ENCODE measurements at places on chromosomes 5 and 9. TPM values are rescaled to one million over a fixed set of nuclear protein-coding genes. Genes with fewer than 3 reads are reported as not detected.

CCDC171 gene
- 1.5 TPM for polyA plus RNA-seq

SVEP1 gene
- polyA plus RNA-seq: 0.96 TPM

CRHBP gene
- polyA plus RNA-seq: 1.2 TPM

PCDHB4 gene
- polyA plus RNA-seq: 5.1 TPM

GOLPH3 gene
- 44.5 TPM for polyA plus RNA-seq

GRAMD2B gene
- polyA plus RNA-seq: 4.4 TPM

MARCOL gene
- polyA plus RNA-seq: not detected

CBY3 gene
- polyA plus RNA-seq: not detected

F12 gene
- polyA plus RNA-seq: 2.2 TPM

SPINK5 gene
- polyA plus RNA-seq: 0.23 TPM

C9 gene
- polyA plus RNA-seq: not detected

APBA1 gene
- polyA plus RNA-seq: 0.68 TPM

DNA sequence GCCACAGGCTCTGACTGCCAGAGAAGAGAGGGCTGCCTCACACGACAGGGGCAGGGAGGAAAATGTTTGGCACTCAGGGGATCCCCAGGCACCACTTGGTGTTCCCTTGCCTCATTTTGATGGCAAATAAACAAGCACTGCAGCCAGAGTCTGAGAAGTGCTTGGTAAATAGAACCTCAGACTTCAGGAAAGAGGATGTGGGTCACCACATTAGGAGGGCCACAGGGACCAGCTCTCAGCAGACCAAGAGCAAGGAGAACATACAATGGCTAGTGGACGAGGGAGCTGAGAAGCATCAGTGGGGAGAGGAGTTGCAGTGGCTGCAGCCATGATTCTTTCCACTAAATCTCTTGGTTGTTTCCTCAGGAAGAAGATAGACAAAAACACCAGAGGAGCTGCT is 413.9 kb downstream of the GADD45G start:
- DNase-seq: no peak

DNA sequence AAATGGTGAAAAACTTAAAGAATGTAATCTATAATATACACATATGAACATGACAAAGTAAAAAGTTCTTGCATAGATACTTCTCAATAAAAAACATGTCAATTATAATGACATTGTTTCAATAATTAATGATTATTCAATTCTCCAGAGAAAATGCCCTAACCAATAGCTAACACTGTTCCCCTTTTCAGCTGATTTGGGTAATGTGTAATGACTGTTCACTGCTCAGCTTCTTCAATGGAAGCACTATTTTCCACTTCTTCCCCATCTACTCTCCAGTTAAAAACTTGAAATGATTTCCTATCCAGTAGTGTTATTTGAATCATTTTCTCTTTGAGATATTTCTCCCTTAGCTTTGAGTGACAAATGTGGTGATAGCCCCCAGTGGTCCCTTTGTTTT is 62.3 kb downstream of the CEP120 start:
- DNase-seq: no peak

DNA sequence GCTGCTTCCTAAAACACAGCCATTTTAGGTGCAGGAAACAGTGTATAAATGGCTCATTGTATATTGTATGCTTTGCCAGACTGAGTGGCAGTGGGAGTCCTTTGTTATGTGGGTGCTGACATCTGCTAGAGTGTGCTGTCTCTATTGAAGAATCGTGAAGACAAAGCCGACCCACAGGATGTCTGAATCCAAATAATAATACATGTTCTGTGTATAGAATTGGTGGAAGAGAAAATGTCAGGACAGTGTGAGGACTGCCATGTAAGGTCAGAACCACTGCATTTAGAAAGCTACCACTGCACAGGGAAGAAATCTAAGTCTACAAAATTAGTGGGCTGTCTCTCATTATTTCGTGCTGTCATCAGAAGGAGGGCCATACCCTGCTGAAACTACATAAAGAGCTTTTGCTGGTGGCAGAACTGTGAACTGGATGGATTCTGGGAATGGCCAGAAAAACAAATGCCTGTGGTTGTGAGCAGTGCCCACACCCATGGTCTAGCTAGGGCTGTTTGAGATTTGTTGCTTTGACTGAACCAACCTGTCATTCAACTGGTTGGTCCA is 2.5 kb downstream of the IL7R start:
- DNase-seq: no peak

DNA sequence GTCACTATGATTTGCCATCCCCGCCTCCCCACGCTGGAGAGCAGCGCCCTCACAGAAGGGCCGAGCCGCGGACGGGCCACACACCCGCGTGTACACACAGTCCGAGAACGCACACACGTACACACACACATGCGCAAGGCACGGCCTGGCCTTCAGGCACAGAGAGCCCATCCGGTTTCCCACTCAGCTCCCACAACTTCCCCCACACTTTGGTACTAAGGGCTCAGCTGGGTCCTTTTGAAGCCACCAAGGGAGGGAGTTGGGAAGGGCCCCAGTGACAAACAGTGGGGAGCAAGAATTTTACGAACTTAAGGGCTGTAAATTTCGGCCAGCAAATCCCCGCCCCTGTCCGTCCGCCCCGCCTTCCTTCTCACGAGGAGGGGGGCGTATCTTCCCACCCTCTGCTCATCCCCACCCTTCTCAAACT is 133.3 kb upstream of the HAND1 start:
- DNase-seq: no peak

DNA sequence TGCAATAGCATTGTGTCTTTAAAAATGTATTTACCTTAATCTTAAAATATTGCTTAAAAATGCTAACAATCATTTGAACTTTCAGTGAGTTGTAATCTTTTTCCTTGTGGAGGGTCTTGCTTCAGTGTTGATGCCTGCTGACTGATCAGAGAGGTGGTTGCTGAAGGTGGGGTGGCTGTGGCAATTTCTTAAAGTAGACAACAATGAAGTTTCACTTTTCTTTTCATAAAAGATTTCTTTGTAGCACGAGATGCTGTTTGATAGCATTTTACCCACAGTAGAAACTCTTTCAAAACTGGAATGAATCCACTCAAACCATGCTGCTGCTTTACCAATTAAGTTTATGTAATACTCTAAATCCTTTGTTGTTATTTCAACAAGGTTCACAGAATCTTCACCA is 50.8 kb downstream of the NR3C1 start:
- DNase-seq: no peak

GRCh38 chr9:70490478-70490877 is 76.0 kb upstream of the KLF9 start:
- no peak for DNase-seq

DNA sequence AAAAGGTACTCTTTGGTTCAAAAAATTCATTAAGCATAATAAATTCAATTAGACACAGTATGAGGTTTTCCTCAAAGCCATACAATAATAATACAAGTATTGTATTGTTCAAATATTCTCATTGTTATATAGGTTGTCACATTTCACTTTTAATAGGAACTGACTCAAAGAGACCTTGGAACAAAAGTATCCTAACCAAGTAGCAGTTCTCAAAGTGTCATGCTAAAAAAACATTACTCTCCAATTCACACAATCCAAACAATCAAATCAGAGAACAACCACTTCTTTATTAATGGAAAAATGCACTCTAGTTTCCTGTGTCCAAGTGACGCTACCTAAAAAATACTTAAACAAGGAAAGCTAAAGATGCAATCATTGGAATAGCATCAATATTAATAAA is 115.4 kb downstream of the DENND1A start:
- DNase-seq: no peak

DNA sequence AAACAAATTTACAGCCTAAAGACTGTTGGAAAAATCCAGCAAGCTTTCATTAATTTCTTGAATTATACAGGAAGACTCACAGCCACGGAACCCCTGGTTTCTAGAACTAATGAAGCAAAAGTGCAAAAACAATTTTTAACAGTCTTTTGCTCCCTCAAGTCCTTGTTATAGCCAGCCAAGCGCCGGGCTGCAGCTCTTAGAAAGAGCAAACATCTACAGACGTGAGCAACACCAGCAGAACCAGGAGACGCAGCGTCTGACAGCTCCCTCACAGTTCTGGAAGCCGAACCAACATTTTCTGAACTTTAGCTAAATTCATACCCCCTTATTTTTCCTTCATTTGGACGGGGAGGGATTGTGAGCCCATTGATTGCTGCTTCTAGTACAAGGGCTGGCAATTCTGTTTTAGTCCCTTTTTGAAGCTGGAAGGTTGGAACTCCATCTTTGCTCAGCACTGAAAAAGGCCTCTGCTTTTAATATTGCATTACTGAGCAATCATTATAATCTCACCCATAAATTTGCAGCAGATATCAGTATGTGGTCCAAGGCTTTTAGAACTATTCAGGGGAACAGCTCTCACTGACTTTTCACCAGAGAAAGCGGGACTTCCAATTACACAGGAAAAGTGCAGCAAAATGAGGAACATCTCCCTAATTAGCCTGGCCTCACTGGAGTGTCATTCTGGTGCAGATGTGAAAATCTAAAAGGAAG is 45.8 kb downstream of the AK8 start:
- DNase-seq: no peak

GRCh38 chr9:25396828-25397227 is 281.4 kb downstream of the TUSC1 start:
- DNase-seq: no peak

DNA sequence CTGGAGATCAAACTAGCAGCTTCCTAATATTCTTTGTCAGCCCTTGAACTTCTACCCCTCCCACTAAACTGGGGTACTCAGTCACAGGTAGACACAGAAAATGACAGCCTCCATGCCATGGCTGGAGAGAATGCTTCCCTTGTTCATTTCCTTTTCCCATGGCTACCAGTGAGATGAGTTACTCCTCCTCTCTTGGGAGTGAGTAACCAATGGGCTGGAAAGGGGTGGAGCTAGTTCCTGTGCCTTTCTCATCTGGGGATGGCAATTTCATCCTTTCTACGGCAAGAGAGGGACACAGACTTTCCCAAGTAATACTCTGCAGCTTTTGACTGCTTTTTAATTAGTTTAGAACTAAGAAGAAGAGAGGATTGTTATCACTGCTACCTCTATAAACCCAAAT is 1045.6 kb upstream of the WWC1 start:
- no peak for DNase-seq

DNA sequence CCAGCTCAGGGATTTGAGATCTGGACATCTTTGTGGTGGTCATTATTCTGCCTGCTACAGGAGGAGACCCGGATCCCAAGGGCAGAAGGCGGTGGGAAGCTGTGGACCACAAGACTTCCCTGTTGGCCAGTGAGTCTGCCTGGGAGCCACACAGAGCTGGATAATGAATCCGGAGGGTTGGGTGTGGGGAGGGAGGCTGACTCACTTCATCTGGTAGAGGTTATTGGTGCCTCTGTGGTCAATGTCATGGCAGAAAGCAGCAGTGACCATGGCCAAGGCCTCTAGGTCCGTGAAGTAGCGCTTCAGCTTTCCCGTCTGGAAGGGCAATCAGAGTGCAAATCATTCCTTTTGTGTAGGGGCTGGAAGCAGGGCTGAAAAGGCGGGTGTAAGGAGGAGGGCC is 58.5 kb downstream of the PDE6A start:
- no peak for DNase-seq

GRCh38 chr5:170316937-170317336 is 19.4 kb upstream of the LCP2 start:
- DNase-seq: no peak

DNA sequence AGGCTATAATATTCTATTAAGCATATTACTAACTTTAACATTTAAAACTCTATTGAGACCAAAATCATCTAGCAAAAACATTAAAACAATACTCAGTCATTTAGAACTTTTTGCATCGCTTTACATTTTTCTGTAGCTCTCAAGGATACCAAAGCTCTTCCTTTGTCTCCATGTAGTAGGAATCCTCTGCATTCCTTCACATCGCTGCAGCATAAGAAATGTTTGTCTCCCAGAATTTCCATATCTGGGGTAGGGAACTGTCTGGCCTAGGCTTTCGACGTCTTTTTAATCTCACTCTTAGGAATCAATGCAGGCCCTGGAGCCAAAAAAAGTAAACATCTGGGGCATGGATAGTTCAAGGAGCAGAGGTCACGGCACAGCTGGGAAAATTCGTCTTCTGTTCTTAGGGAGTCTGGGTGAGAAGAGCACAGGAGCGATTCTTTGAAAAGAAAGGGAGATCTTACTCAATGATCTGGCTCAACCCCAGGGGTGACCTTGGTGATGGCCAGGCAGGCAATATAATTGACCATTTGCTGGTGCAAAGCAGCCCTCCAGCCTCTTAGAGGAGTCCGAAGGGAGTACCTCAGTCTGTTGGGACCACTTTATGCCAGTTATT is 23.2 kb upstream of the RAI14 start:
- DNase-seq: no peak

GRCh38 chr9:100718717-100719116 is 140.8 kb downstream of the CAVIN4 start:
- no peak for DNase-seq

GRCh38 chr5:77413049-77413448 is 79.1 kb downstream of the WDR41 start:
- DNase-seq: no peak

DNA sequence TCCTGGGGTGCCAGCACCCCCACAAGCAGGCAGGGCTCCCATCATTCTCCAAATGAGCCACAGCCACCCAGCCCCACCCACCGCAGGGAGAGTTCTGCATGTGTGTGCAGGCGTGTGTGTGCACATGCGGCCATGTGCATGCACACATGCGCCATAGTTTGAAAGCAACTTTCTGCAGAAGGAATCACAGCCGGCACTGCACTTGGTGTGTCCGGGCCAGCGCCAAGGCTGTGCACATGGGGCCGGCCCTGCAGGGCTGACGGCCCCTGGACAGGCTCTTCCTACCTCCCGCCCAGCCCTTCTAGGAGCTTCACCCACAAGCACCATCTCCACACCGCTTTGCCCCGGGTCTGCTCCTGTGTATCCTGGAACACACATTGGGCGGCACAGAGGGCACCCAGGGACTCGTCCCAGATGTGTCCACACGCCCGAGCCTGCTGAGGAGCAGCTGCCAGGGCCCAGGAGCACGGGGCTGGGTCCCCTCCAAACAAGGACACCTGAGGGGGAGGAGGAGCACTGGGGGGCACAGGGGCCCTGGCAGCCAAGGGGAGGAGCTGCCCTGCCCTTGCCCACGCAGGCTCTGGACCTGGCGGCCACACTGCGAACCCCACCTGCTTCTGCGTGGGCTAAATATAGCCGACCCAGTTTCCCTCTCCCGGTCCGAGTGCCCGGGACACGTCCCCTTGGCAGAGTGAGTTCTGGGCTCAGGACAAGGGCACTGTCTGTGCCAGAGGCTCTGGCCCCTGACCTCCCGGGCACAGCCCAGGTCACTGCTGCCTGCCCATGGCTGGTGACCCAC is 19.1 kb downstream of the TPPP start:
- DNase-seq: peak; percentile 78

DNA sequence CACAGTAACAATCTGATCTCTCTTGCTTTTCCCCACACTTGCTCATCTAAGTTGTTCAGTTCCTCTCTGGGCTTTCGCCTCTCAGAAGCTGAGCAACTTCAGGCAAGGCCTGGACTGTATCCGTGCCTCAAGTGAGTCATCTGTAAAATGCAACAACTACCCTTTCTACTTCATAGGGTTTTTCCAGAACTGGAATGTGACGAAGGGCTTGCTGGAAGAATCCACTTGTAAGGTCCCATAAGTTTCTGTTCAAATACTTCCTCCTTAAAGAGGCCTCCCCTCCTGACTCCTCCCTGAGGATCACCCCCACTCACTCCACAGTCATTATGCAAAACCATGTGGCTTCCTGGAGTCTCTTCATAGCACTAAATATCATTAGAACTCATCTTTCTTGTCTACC is 17.5 kb upstream of the INSYN2B start:
- no peak for DNase-seq
